NCI-H446 treated with DMSO at 0.1 percent for 48 hours (cell line): ENCODE measurements at places on chromosomes 7 and 10.

DNA sequence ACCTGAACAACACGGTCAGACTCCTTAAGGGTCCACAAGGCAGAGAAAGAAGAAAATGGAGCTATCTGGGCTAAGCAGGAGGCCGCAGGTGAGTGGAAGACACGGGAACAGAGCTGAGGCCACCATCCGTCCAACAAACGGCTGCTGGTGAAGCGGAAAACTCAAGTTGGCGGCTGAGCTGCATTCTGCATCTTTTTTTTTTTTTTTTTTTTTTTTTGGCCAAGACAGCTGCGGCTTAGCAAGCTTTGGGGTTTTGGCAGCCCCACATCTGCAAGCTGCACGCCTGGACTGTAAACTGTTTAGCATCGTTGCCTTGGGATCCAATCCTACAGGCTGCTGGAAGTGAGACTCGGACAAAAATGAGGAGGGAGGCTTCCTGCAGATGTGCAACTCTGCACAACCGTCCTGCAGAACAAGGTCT is 37.4 kb downstream of the RGS10 start:
- no peak for DNase-seq

DNA sequence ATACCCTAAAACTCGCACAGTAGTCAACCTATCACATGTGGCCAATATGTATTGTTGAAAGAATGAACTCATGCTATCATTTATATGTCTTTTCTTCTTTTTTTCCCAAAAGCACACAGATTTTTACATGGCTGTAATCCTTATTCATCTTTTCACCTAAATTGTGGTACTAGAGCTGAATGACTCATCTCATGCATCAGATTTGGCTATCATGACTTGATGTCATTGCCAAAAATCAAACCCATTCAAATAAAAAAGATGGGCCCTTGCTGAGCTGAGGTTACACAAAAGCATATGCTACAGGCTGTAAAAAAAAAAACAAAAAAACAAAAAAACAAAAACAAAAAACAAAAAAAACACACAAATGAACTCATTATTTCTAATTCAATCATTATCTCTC is 3.3 kb upstream of the LMOD2 start:
- peak; percentile 57 for DNase-seq

DNA sequence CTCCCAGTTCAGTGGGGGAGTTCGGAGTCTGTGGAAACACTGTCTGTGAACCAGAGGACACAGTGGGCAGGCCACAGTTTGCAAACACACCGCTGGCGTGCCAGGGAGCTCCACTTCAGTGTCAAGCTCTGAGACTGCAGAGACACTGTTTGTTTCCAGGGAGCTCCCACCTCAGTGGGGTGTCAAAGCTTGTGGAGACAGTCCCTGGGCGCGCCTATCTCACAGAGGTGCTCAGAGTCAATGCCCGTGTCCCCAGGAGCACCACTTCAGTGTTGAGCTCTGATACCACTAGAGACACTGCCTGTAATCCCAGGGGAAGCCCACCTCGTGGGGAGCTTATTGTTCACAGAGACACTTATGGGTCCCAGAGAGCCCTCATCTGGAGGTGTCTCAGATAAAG is 4.3 kb downstream of the MYO1G start:
- no peak for DNase-seq

DNA sequence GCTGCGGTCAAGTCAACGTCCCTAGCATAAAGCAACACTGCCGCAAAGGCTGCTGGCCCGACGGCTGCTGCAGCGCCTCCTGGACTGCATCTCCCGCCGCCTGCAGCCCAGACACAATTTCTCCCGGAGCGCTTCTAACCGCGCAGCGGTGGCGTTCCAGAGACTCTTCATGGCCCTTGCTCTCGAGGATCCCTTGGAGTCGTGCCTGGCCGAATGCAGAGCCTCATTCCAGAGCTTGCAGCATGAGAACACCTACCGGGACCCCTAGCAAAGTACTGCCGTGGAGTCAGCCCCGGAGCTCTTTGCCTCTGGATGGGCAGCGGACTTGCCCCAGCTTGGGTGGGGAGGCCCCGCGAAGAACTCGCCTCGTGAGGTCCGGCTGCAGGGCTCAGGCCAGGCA is 79.7 kb upstream of the ZNF32 start:
- no peak for DNase-seq

- DNase-seq, result no peak
Measured at GRCh38 chr10:14219411-14219810, 111.3 kb downstream of the FRMD4A start.

- DNase-seq, result peak; percentile 24
Measured at GRCh38 chr7:108001764-108002725, 916 bp downstream of the LAMB1 start.
